ENCODE measurements at places on chromosomes 16 and 17. TPM values are rescaled to one million over a fixed set of nuclear protein-coding genes. Genes with fewer than 3 reads are reported as not detected.

Gene RNF112
- 0.10 TPM for total RNA-seq

Gene ICAM2
- total RNA-seq, result 0.33 TPM

Gene ZSCAN10
- 0.21 TPM for total RNA-seq

Gene WBP2
- total RNA-seq, result 163 TPM

Gene NOTUM
- 2.0 TPM for total RNA-seq

Measured in Panc1 (cell line).